Mesangial cell (primary cell): ENCODE measurements at places on chromosomes 11 and 22. TPM values are rescaled to one million over a fixed set of nuclear protein-coding genes. Genes with fewer than 3 reads are reported as not detected.

The ANO3 gene
- total RNA-seq = under 0.01 and 0.13 TPM in 2 replicates

The GALNT18 gene
- 1.5 and 2.8 TPM in 2 replicates for total RNA-seq

The INPP5J gene
- total RNA-seq = 3.3 and 5.2 TPM in 2 replicates

The PRAME gene
- total RNA-seq = 2.8 and 4.2 TPM in 2 replicates
